ENCODE measurements at places on chromosomes 11 and 22.

- no peak for DNase-seq
Measured at GRCh38 chr11:124830749-124831148, 30.5 kb upstream of the MSANTD2 start.

- no peak for DNase-seq
Measured at GRCh38 chr11:124307093-124307492, 6.7 kb downstream of the OR8D1 start.

DNA sequence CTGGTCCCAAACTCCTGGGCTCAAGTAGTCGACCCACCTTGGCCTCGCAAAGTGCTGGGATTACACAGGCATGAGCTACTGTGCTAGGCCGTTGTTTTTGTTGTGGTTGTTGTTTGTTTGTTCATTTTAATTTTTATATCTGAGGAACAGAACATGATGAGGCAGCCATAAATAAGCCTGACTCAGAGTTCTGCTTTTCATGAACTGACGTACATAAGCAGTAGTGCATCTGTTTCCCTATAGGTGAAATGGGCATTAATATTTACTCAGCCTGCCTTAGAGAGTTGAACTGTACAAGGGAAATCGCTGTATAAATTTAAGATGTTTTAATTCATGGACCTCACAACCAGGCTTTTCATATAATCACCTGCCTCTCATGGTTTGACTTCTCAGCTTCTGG, 80.5 kb downstream of the PDHX start:
- no peak for DNase-seq

DNA sequence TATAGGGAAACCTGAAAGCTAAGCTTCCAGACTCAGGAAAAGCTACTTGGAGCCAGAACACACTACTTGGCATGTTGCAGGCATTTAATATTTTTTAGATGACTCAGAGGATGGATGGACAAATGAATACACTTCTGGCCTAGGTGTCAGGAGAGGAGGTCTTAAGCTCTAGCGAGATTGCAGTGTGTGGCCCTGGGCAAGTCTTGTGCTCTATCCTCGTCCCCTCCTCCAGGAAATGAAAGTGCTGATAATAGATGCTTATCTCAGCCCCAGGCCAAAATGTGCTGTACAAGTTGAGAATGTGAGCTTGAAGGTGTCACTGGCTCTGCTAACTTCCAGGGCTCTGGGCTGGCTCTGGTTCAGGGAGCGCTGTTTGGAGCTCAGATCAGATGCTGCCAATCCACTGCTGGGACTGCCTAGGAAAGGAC, 136.3 kb downstream of the PKNOX2 start:
- DNase-seq = peak; percentile 48

GRCh38 chr11:124327775-124328174, 7.8 kb upstream of the OR8D2 start:
- no peak for DNase-seq

DNA sequence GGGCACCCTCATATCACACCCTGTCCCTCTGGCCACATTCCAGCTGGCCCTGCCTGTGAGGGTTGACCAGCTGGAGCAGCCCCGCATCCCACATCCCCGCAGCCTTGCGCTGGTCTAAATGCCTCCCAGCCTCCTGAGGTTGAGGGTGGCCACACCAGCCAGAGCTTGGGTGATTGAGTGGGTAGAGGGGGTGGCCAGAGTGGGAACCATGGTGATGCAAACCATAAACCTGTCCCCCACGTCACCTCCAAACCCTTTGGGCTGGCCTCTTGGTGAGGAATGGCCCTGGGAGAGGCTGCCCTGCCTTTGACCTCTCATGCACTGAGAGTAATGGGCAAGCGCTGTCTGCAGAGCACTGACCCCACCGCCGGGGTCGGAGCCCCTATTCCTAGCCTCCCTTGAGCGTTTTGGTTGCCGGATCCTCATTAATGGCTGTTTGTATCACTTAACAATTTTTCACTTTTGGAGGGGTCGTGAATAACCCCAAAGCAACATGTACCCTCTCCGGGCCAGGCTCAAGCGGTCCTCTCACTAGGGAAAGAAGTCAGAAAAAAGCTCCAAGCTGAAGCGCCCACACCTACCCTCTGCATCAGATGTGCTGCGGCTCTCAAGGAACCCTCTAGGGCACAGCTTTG, 16.0 kb upstream of the KCNQ1OT1 start:
- no peak for DNase-seq

- no peak for DNase-seq
Measured at GRCh38 chr11:106958517-106959248, 59.6 kb downstream of the GUCY1A2 start.

- peak; percentile 62 for DNase-seq
Measured at GRCh38 chr22:35620624-35621251, 3.6 kb upstream of the MB start.

DNA sequence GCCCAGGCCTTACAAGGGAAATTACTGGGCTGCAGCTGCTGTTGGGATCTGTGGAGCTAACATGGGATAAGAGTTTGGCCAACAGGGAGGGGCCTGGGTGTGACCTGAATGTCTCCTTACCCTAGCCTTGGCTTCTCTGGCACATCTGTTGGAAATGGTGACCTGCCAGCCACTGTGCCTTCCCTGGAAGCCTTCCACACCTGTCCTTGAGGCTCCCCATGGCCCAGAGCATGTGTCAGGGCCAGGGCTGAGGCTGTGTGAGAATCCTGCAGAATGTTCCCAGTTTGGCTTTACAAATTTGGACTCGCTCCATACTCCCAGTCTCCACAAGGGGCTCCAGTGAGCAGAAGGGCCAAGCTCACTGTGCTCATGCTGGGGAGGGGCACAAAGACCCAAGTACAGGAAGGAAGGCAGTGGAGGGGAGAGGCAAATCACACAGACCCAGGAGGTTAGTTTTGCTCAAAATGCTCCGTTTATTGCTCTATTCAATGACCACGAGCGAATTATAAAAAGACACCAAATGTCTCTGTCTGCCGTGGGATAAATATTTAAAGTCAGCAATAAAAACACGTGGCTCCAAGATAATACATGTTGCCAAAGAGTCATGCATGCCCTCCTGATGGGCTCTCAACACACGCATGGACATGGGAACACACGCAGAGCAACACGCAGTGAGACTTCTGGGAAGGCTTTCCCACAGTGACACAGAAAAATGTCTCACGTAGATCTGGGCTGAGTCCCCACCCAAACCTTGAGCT, 1.7 kb upstream of the IGSF22 start:
- no peak for DNase-seq

- peak; percentile 69 for DNase-seq
Measured at GRCh38 chr22:31230871-31231621, 18.9 kb downstream of the LIMK2 start.

DNA sequence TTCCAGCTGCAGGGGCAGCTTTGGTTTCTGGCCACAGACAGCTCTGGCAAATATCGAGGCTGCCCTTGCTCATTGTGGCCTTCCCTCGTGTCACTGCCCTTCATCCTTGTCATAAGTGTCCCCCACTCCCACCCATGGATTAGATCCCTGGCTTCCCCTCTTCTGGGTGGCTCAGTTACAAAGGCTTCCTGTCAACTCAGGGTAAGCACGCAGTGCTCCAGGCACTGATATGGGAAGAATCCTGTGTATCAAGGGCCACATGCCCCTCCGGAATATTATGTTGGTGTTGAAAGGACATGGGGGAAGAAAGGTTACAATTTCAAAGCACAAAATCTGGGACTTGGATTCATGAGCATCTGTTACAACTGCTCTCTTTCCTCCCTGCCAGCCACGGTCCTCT, 128.1 kb downstream of the DBX1 start:
- DNase-seq = no peak

GRCh38 chr11:19890308-19890707, 177.7 kb downstream of the NAV2 start:
- DNase-seq = no peak

DNA sequence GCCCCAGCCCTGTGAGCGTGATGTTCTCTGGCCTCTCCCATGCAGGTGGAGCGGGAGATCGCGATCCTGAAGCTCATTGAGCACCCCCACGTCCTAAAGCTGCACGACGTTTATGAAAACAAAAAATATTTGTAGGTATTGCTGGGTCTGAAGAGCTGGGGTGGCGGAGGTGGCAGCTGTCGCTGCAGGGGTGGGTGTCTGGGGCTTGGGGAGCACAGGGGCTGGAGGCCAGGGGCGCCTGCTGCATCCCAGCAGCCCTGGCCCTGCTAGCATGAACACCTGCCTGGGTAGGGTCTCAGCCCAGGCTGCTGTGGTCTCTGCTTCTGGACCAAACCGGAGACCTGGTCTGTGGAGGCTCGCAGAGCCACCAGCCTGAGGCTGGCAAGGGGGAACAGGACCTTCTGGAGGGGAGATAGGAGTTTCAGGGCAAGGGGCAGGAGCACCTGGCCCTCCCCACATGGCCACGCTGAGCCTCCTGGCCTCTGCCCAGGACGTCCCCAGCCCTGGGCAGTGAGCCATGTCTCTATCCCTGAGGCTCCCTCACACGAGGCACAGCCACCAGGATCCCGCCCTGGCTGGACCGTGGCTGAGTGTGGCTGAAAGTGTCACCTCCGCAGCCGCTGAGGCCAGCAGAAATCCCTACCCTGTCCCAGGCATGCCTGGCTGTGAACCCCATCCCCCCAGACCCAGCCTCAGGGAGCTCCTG, 48.2 kb downstream of the MOB2 start:
- no peak for DNase-seq

DNA sequence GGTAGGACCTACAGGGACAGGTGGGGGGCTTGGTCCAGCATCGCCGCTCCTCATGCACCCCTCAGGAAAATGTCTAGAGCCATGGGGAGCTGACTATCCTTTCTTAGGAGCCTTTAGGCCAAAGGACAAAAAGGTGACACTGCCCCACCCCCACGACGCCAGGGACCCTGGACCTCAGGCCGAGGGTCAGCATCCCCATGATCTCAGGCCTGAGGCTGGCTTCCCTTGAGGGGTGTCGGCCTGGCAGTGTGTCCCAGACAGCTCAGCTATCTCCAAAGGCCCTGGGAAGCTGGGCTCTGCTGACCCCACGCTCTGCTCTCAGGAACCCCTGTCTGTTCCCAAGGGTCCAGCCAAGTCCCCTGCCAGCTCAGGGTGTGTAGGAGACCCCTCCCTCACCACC, 16.3 kb downstream of the MRGPRG start:
- DNase-seq = no peak
